ENCODE measurements at places on chromosomes 3 and 15.
A peak's percentile ranks its signal among the peaks of the same experiment; 100 is the strongest.

DNA sequence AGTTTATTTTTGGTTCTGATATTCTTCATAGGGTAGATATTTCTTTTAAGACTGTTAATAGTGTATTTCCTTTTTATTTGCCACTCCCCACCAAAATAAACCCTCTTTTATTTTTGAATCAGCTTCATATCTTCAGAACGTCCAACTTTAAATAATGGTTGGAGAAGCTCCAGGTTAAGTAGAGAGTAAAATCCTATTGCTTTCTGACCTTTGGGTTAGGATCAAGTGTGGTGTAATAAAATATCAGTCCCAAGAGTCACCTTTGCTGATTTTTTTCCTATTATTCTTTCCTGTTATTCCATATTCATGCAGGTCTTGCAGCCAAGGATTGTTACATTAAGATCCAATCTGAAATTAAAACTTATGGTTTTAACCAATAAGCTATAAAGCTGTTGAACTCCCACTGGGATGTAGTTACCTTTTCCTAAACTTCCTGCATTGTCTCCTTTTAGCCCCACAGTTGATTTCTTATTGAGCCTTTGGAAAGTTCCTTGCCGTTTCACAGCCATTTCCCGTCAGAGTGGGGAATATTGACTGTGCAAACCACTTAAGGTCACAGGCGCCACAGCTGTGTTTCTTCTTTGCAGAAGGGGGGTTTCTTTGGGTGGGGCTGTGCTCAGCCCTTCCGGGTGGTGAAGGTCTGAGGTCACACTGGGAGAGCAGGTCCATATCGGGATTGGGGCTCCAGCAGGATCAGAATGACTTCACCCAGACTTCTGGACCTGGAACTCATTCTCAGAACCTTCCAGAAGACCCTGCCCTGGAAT lies 287.3 kb upstream of the CTDSPL start:
- DNase-seq = no peak

GRCh38 chr15:40695469-40695890 lies 506 bp downstream of the RAD51 start:
- no peak for DNase-seq

GRCh38 chr3:158777161-158777873 lies 24.5 kb upstream of the MFSD1 start:
- no peak for DNase-seq

- no peak for DNase-seq
These were observed 24.7 kb downstream of the TRIM71 start for GRCh38 chr3:32842531-32842931.

DNA sequence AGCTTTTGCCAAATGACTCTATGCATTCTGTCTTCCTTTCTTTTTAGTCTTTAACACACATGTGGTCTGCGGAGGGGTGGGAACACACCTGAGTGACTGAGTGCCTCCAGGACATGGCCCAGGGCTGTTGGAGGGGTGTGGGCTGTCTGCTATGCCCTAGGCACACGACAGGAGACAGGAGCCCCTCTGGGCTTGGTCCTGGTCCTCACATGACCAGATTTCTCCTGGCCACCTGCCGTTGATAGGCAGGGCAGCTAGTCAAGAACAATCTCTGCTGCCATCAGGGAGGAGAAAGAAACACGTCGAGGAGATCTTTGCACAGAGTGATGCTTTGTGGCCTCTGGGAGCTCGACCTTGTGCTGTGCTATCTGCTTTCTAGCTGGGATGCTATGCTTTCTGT lies 176.6 kb downstream of the KLF13 start:
- no peak for DNase-seq

DNA sequence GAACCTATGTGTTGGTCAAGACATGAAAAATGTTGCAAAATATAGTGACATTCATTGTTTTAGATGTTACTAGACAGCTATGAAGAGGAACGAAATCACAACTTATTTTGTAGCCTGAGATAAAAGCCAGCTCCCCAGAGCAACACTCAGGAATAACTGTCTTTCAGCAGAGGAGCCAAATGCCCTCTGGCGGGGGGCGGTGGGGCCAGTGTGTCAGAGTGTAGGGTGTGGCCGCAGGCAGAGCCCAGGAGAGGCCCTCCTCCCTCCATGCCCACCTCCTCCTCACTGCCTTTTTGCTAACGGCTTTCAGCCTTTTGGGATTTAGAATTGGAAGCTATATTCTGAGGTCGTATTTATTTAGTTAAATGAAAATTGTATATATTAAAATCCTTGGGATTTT lies 16.9 kb downstream of the APOD start:
- DNase-seq = no peak

DNA sequence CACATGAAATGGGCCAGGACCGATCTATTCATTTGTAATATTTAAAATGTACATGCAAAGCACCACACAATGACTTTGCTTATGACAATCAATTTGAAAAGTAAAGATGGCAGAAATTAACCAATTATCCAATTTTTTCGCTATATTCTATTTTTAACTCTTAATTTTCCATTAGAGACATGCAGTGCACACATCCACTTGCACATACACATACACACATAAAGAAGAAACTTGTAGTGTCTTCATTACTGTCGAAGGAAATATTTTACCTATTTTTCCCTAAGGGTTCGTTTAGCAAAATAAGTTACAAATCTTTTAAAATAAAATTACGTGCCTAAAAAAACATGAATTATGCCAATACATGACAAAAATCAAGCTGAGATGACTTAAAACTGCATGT lies 194.3 kb upstream of the MDFIC2 start:
- DNase-seq = no peak

- DNase-seq = no peak
These were observed 589.3 kb upstream of the KCNMB2 start for GRCh38 chr3:177946936-177947335.

- DNase-seq = peak; percentile 53
These were observed 15.0 kb downstream of the TIGIT start for GRCh38 chr3:114308830-114309229.

GRCh38 chr15:63970621-63971426 lies 75.5 kb downstream of the DAPK2 start:
- DNase-seq = no peak

- no peak for DNase-seq
These were observed 23.1 kb downstream of the SYN2 start for GRCh38 chr3:12027184-12027846.

- no peak for DNase-seq
These were observed 206.8 kb upstream of the IL12A start for GRCh38 chr3:159781867-159782266.

- no peak for DNase-seq
These were observed 25.6 kb downstream of the CPOX start for GRCh38 chr3:98567666-98568270.

GRCh38 chr3:100891033-100891432 lies 102.2 kb downstream of the ABI3BP start:
- no peak for DNase-seq

- DNase-seq = no peak
These were observed 79.2 kb downstream of the SAMMSON start for GRCh38 chr3:70078778-70079177.

DNA sequence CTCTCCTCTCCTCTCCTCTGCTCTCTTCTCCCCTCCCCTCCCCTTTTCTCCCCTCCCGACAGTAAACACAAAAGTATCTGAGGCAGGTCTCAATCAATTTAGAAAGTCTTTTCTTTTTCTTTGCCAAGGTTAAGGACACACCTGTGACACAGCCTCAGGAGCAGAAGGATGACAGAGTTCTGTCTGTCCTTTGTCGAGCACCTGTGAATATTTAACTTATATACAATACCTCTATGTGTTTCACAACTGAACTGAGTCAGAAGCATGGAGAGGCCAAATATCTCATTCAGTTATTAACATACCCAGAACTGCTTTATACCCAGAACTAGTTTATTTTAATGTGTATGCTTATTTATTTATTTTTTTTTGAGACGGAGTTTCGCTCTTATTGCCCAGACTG lies 81.1 kb upstream of the ROBO1 start:
- no peak for DNase-seq

DNA sequence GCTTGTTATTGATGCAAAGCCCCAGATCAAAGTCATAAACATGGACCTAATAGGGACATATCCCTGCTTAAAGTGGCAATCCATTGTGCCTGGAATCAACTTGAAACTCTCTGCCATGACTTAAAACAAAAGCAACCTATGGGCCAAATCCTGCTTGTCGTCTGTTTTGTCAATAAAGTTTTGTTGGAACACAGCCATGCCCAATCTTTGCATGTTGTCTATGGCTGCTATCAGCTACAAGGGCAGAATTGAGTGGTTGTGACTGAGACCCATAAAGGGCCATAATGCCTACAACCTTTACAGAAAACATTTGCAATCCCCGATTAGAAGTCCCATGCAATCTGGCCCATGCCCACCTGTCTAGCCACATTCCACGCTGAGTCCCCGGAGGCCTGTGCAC lies 235.4 kb downstream of the PLCL2 start:
- DNase-seq = no peak

DNA sequence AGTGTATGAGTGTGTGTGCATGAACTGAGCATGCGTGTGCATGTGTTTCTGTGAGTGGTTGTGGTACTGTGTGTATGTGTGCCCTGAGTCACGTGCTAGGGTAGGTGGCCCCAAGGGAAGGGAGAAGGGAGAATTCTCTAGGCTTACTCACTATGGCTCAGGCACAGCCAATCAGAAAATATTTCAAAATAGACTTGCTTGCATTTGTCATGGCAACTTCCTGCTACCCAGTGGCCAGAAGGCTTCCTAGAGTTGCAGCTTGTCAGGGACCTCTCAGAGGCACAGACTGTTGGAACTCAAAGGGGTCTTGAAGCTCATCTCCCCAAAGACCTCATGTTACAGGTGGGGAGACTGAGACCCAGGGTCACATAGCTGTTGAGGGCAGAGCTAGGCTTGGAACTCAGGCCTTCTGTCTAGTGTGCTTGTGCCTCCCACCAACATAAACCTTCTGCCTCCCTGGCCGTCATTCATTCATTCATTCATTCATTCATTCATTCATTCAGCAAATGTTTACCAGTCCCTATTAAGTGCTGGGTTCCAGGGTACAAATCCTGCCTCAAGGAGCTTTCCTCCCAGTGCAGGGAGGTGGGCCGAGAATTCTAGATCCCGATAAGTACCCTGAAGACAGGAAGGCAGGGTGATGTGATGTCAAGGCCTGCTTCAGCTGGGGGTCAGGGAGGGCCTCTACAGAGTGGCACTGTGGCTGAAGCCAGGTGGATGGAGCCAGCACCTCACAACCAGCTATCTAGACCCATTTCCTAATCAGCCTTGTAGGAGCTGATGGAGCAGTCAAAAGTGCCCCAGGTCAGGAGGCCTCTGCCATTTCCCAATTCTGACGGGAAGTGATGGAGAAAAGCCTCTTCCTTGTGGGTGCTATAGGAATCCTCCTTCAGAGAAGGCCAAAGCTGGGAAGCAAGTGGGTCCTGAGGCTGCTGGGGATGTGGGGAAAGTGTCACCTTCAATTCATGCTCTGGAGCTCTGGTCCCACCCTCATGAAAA lies 10.9 kb upstream of the RFT1 start:
- DNase-seq = no peak

DNA sequence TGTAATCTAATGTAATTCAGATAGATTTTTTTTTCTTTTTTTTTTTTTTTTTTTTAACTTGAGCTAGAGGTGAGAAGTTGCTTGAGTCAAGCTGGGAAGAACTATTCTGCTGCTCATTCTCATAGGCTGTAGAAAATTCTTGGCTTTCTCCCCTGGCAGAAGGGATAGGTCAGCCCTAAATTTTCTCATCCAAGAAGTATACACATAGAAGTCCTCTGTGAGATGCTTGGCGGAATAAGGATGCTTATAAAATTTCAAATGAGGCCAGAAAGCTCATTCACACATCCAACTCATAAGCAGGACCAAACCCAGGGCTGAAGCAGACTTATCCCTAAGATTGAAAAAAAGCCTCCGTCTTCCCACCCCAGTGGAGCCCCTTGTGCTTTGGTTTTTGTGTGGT lies 572.5 kb downstream of the SQOR start:
- no peak for DNase-seq

DNA sequence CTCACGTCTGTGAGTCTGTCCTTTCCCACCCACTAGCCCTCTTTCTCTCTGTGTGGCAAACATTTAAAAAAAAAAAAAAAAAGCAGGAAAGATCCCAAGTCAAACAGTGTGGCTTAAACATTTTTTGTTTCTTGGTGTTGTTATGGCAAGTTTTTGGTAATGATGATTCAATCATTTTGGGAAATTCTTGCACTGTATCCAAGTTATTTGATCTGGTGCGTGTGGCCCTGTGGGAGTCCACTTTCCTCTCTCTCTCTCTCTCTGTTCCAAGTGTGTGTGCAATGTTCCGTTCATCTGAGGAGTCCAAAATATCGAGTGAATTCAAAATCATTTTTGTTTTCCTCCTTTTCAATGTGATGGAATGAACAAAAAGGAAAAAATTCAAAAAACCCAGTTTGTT lies 97.7 kb downstream of the GAP43 start:
- DNase-seq = no peak

GRCh38 chr3:48411041-48411588 lies 18.8 kb downstream of the PLXNB1 start:
- DNase-seq = no peak

GRCh38 chr3:120393761-120394160 lies 44.6 kb upstream of the LRRC58 start:
- no peak for DNase-seq

DNA sequence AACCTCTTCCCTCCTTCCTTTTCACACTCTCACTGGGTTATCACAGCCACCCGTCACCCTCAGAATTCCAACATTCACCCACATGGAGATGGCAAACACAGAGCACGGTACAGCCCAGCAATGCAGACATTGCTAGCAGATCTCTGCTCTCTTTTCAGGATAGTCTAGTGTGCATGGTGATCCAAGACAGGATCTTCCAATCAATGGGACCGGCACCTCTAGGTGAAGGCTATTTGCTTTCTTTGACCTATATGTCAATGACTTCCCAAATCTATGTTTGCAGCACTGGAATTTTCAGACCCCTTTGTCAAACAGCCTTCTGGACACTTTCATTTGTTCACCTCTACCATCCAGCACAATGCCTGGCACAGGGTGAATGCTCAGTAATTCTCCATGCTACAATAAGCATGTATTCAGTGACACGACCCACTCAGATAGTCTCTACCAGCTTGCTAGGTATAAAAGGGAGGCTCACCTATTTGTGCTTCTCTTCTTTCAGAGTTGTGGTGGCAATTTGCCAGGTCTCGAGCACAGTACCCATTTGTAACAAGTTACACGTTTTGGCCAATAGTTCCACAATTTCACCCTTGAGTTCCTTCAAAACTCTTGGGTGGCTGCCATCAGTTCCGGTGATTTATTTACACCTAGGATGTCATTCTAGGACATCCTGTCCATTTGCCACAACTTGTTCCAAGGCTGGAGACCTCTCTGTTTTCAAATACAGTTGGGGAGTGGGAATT lies 279.1 kb upstream of the ICE2 start:
- no peak for DNase-seq

DNA sequence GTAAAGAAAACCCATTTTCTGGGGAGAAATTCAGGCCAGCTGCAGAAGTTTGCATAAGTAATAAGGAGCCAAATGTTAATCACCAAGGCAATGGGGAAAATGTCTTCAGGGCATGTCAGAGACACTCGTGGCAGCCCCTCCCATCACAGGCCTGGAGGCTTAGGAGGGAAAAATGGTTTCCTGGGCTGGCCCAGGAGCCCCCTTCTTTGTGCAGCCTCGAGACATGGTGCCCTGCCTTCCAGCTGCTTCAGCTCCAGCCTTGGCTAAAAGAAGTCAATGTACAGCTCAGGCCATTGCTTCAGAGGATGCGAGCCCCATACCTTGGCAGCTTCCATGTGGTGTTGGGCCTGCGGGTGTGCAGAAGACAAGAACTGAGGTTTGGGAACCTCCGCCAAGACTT lies 20.6 kb upstream of the TRIM59 start:
- no peak for DNase-seq

- DNase-seq = no peak
These were observed 234.6 kb downstream of the RAP2B start for GRCh38 chr3:153396581-153396980.

Data from stimulated activated CD8-positive, alpha-beta memory T cell treated with anti-CD3 and anti-CD28 coated beads, Interleukin-15, amount 100 ng/mL, for 4 hours (primary cell).